ENCODE measurements at places on chromosomes 7 and 10.

- DNase-seq: no peak
These were observed 138.1 kb upstream of the THSD7A start for GRCh38 chr7:11970132-11970531.

DNA sequence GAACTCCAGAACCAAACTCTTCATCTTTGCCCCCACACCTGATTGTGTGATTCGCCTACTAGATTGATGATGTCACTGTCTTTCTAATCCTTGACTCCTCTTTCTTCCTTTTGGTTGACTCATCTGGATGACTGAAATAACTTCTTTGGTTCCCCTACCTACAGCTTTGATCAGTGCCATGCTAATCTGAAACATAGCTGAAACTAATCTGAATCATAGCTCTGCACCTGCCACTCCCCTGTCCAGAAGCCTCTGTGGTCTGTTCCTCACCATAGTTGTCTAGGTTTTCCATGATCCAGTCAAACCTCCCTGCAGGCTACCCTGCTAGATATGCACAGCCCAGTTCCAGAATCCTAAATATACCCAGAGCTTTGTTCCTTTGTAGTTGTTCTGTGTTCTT is 51.9 kb downstream of the ZNF365 start:
- peak; percentile 20 for DNase-seq

DNA sequence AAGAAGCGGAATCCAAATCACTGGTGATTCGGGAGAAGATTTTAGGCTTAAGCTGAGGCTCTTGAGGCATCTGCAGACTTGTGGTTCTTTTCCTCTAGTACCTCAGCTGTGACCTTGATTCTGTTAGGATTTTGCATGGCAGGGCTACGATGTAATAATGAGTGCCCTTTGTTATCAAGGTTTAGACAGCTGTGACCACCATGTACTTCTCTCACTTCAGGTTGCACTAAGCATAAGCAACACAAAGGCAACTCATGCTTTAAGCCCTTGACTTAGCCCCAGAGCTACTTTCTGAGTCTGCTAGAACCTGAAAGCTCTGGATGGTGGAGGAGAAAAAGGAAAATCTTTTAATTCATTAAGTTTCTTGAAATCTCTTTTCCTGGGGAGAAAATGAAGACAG is 1052.3 kb upstream of the PHF14 start:
- no peak for DNase-seq

GRCh38 chr10:47451998-47452494 is 31.9 kb downstream of the ANXA8 start:
- DNase-seq: no peak

DNA sequence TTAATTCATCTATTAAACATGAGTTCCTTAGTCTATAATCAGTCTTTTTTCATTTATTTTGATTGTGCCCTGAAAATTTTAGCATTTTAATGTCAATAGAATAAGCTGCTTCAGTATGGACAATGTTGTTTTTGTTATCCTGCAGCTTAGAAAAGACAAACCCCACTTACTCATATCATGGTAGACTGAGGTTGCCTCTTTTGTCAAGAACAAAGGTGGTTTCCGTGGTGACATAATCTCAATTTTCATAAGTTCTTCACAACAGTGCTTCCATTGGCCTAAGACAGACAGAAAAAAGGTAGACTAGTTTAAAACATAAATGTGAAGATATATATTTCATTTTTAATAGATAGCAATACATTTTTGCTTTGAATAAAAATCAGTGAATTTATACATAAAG is 69.1 kb downstream of the RTKN2 start:
- no peak for DNase-seq

GRCh38 chr10:28891058-28891713 is 213.9 kb downstream of the BAMBI start:
- no peak for DNase-seq

DNA sequence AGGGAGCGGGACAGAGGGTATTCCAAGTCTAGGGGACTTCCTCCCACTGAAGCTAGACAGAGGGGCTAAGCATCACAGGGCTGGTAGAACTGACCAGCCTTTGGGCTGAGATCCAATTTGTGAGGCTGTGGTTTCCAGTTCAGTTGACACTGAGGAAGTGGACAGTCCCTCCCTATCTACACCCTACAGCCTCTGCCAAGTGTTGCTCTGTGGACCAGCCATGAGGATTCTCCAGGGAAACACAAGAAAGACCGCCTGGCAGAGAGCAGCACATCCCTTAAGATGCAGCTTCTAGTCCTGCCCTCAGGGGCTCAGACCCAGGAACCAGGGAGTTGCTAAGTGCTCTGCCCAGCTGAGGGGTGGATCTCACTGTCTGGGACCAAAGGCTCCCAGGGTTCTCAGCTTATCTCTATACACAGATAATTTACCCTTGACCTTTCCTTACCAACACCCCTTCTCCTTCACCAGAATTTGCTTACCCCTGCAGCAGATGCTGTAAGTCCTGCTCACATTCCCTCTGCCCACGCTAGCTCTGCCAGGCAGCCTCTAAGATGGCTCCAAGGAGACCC is 252.0 kb downstream of the SKIDA1 start:
- no peak for DNase-seq

DNA sequence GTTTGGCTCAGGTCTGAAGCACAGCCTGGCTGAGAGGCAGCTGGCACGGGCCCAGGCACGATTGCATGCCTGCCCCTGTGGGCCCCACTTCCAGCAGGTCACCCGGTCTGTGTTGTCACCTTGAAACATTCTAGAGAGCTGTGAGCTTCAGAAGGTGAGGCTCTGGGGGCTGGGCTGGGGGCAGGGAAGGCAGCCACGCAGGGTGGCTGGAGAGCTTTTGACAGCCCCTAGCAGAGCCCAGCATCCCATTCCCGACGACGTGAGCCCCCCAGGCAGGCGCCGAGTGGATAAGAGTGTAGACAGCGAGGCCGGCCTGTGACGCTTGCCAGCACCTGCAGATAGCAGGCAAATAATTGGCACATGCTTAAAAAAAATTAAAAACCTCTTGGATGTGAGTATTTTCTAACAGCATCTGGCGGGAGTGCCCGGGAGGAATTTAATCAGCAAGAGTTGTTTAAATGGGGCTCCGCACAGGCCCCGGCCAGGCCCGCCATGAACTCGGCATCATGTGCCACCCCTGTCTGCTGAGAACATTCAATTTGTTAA is 212.0 kb upstream of the TBX20 start:
- DNase-seq: no peak

Measured in HFF-Myc (cell line).